Gastrocnemius medialis (tissue), 4 donors: ENCODE measurements at places on chromosomes 16 and 17.
A peak's percentile ranks its signal among the peaks of the same experiment; 100 is the strongest.

- no peaks in the 10 kb centered on the region for H3K27me3 ChIP-seq
- peaks cover 83% of the 10 kb centered on the region for H3K4me1 ChIP-seq
- peak; percentile 91 for DNase-seq
- H3K4me3 ChIP-seq, result peak overlapping the region; percentile 46
- peak overlapping the region; percentile 89 for H3K27ac ChIP-seq
Measured at GRCh38 chr16:72985995-72986394, 61.9 kb downstream of the ZFHX3 start.

DNA sequence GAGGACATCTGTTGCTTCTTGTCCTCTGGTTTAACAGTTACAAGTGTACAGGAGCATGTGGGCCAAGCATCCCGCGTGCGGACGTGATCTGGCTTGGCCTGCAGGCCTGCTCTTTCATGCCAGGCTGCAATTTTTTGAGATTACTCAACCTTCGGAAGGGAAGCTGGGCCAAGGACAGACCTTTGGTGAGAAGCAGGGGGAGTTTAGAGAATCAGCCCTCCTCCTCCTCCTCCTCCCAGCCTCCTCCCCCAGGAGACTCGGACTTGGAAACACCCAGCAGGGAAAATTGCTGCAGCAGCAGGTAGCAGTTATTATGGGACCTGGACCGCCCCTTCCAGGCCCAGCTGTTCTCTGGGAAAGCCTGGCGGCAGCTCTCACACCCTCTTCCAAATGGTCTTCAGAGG is 5.1 kb upstream of the KLHL36 start:
- H3K4me3 ChIP-seq, result no peak overlapping the region
- H3K4me1 ChIP-seq, result peaks cover 14% of the 10 kb centered on the region
- H3K27ac ChIP-seq, result peak overlapping the region; percentile 58
- no peaks in the 10 kb centered on the region for H3K36me3 ChIP-seq

GRCh38 chr16:314795-315299 is 31.9 kb downstream of the PDIA2 start:
- no peaks in the 10 kb centered on the region for H3K4me1 ChIP-seq
- no peak overlapping the region for H3K27ac ChIP-seq
- H3K4me3 ChIP-seq, result no peak overlapping the region
- H3K36me3 ChIP-seq, result no peaks in the 10 kb centered on the region

GRCh38 chr16:77404775-77405174 is 30.1 kb downstream of the ADAMTS18 start:
- H3K4me3 ChIP-seq, result no peak overlapping the region
- no peak for DNase-seq
- no peak overlapping the region for H3K27ac ChIP-seq

DNA sequence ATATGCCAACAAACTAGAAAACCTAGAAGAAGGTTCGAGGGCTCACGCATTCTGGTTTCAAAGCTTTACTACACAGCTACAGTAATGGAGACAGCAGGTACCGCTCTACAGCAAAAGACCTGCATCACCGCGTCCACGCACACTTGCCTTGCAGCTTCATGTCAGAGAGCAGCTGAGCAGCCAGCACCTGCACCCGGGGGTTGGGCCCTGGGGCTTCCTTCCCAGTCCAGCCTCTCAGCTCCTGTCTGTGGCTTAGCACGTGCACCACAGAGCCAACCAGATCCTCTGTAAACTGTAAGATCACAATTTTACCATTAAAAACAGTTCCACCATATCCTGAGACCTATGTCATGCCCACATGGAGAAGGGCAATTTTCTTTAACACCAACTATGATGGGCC is 15.3 kb downstream of the MEAK7 start:
- DNase-seq, result no peak
- H3K27me3 ChIP-seq, result no peaks in the 10 kb centered on the region
- peaks cover 32% of the 10 kb centered on the region for H3K36me3 ChIP-seq
- H3K4me3 ChIP-seq, result no peak overlapping the region
- H3K27ac ChIP-seq, result no peak overlapping the region
- no peaks in the 10 kb centered on the region for H3K4me1 ChIP-seq

GRCh38 chr17:45302649-45303173 is 14.1 kb downstream of the MAP3K14 start:
- no peaks in the 10 kb centered on the region for H3K36me3 ChIP-seq
- no peaks in the 10 kb centered on the region for H3K27me3 ChIP-seq
- peak overlapping the region; percentile 92 for H3K27ac ChIP-seq
- DNase-seq, result peak; percentile 71
- H3K4me3 ChIP-seq, result no peak overlapping the region

DNA sequence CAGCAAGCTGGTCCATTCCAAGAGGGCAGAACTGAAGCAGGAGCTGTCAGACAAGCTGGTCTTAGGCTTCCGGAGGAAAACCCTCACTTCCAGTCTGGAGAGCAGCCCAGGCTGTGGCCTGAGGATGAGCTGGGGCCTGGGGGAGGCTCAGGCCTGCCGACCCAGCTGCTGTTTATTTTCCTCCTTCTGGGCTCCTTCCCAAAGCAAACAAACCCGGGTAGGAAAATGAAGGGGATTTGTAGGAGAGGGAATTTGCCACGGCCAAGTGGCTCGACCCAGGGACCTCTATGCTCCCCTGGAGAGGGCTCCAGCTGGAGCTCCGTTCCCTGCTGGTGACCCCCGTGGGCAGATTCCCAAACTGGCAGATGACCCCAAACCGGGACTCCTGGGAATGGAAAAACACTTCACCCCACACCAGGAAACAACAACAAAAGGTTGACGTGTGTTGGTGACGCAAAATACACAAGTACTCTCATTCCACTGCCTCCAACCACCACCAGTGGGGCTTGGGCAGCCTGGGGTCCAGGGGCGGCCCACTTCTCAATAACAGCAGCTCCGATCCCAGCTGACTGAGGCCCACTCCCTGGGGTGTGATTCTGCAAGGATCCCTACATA is 8.8 kb downstream of the JUP start:
- DNase-seq, result peak; percentile 48
- no peaks in the 10 kb centered on the region for H3K27me3 ChIP-seq
- peaks cover 97% of the 10 kb centered on the region for H3K4me1 ChIP-seq
- H3K36me3 ChIP-seq, result no peaks in the 10 kb centered on the region
- H3K27ac ChIP-seq, result peak overlapping the region; percentile 95

DNA sequence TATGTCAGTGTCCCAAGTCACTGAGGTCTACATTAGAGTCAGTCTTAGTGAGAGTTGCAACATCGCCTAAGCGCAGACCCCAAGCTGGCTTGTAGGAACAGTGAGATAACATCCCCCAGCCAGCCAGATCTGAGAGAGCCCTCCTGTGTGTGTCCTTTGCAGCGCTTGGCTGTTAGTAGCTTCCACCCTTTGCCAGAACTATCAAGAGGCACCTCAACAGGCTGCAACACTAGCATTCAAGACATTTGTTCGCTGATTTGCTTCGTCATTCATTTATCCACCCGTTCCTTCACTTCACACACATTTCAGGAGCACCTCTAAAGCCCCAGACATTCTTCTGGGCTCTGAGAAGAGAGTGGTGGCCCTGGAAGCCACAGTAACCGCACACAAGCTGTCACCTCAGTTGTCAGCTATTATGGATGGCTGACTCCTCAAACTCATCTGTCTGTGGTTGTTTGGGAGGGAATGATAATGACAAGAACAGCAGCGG is 289.6 kb downstream of the WWOX start:
- H3K27me3 ChIP-seq, result no peaks in the 10 kb centered on the region
- peaks cover 24% of the 10 kb centered on the region for H3K4me1 ChIP-seq
- H3K36me3 ChIP-seq, result no peaks in the 10 kb centered on the region
- H3K27ac ChIP-seq, result no peak overlapping the region

DNA sequence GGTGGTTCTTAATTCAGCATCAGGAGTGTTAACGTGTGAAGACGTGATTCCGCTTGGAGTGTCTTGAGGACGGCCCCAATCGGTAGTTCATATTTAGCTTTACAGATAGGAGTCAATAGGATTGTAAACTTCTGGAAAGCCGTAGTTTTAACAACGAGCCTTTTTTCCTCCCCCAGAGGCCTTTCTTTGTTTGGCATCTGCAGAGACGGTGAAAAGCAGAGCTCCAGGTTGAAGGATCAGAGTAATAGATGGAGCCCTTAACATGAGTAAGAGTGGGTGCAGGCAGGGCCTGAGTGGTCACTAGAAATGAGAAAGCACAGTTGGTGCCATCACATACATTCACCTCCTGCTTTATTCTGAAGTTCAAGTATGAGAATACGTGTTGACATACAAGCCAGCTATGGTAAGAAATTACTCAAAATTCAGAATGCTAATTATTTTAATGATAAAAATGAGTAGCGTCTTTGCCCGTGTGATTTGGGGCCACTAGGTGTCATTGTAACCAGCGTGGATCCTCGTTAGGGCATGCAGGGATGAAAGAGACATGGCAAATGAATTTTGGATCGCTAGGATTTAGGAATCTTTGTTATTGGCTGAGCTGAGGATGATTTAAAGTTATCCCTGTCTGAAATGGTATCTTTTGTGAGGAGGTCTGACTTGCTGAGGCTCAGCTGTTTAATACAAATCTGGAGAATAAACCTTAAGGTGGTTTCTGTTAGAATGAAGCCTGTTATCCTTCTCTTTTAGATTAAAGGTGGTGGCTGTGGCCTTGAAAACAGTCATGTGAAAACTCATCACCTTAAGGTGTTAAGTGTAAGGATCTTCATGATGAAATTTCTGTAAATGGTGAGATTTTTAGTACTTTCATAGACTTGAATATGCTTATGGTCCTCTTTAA is 18.6 kb downstream of the PRCD start:
- H3K4me1 ChIP-seq, result peaks cover 62% of the 10 kb centered on the region
- H3K27ac ChIP-seq, result peak overlapping the region; percentile 92
- no peaks in the 10 kb centered on the region for H3K27me3 ChIP-seq
- no peak for DNase-seq
- peaks cover 9% of the 10 kb centered on the region for H3K36me3 ChIP-seq

GRCh38 chr16:54976651-54977200 is 46.1 kb downstream of the IRX5 start:
- no peaks in the 10 kb centered on the region for H3K36me3 ChIP-seq
- no peak overlapping the region for H3K4me3 ChIP-seq
- H3K27ac ChIP-seq, result no peak overlapping the region
- no peaks in the 10 kb centered on the region for H3K27me3 ChIP-seq
- DNase-seq, result no peak

DNA sequence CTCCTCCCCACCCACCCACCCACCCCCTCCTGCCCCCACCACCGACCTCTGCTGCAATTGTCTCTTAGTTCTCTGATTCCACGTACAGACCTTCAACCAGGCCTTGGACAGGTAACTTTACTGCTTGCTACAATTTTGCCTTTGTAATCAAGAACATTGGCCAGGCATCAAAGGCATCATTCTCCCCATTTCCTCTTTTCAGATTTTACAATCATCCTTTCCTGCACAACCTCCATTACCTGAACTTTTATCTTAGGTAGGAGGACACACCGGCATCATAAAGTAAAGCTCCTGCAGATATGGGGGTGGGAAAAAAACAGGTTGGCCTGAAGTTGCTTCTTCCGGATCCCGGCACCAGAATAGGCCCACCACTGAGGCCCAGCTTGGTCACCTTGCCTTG is 25.7 kb upstream of the SUPT4H1 start:
- H3K4me1 ChIP-seq, result no peaks in the 10 kb centered on the region
- no peaks in the 10 kb centered on the region for H3K36me3 ChIP-seq
- H3K27ac ChIP-seq, result no peak overlapping the region
- no peak for DNase-seq

DNA sequence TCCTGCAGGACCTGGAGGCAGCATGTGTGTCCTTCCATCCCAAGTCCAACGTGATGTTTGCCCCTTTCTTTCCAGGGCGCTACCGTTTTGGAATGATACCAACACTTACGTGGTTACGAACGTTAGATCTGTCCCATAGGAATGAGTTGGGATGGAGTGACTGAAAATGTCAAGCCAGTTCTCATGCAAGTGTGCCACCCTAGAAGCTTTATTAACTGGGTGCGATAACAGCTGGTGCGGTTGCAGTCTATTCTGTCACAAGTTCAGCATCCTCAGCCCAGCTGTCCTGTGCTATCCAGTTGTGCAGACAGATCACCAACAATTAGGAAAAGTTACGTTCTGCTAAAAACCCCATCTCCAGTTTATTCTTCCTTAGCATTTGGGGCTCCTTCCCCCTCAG is 52.5 kb downstream of the BANP start:
- H3K4me1 ChIP-seq, result peaks cover 5% of the 10 kb centered on the region
- DNase-seq, result no peak
- H3K4me3 ChIP-seq, result no peak overlapping the region
- no peaks in the 10 kb centered on the region for H3K27me3 ChIP-seq
- no peaks in the 10 kb centered on the region for H3K36me3 ChIP-seq
- H3K27ac ChIP-seq, result no peak overlapping the region

GRCh38 chr17:29559640-29560039 is 7.2 kb downstream of the ABHD15 start:
- no peak overlapping the region for H3K4me3 ChIP-seq
- no peaks in the 10 kb centered on the region for H3K4me1 ChIP-seq
- no peaks in the 10 kb centered on the region for H3K36me3 ChIP-seq

- no peak overlapping the region for H3K4me3 ChIP-seq
- no peaks in the 10 kb centered on the region for H3K27me3 ChIP-seq
- H3K27ac ChIP-seq, result no peak overlapping the region
Measured at GRCh38 chr17:79053251-79053925, 21.2 kb upstream of the ENGASE start.

GRCh38 chr17:35616536-35616935 is 29.4 kb downstream of the AP2B1 start:
- H3K4me1 ChIP-seq, result peaks cover 65% of the 10 kb centered on the region
- H3K36me3 ChIP-seq, result no peaks in the 10 kb centered on the region
- no peaks in the 10 kb centered on the region for H3K27me3 ChIP-seq
- H3K27ac ChIP-seq, result peak overlapping the region; percentile 73
- H3K4me3 ChIP-seq, result peak overlapping the region; percentile 2
